IMR-90 (cell line): ENCODE measurements at places on chromosomes 12 and 14. TPM values are rescaled to one million over a fixed set of nuclear protein-coding genes. Genes with fewer than 3 reads are reported as not detected.

- DNase-seq, result no peak
Measured at GRCh38 chr14:21526672-21527317, 649 bp upstream of the SALL2 start.

DNA sequence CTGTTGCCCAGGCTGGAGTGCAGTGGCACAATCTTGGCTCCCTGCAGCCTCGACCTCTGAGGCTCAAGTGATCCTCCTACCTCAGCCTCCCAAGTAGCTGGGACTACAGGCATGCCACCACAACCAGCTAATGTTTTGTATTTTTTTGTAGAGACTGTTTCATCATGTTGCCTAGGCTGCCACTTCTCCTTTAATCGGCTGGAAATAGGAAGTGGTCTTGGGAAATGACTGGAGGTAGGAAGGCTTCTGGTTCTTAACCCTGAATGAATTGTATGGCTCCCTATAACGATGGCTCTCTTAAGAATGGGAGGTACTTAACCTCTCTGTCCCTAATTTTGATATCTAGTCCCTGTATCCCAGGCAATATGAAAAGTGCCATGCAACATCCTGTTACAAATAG is 113.9 kb upstream of the USP15 start:
- no peak for DNase-seq

- no peak for DNase-seq
Measured at GRCh38 chr12:51871126-51871525, 16.8 kb upstream of the ANKRD33 start.

GRCh38 chr14:22513066-22513812 is 75.8 kb downstream of the DAD1 start:
- no peak for DNase-seq

DNA sequence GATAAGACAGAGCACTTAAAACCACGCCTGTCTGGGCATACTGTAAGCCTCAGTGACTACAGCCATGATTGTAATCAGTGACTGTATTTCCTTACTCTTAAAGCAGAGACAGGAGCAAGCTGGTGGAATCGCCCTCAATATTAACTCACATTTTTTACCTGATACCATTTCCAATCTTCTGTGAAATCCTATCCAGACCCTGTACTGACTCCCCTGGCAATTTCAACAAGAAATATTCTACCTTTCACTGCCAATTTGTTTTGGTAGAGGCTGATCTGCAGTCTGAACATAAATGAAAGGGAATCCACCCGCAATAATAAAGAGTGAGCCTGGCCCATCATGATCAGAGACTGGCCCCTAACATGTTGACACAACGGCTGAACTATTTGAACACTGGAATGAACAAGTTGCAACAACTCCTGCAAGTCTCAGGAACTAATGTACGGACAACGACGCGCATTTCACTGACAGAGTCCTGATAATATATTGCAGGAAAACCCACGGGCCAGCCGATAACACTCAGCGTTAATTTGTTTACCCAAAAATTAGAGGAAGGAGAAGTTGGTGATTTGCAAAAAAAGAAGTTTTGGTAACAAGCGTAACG is 195.5 kb upstream of the BTG1 start:
- DNase-seq, result no peak

DNA sequence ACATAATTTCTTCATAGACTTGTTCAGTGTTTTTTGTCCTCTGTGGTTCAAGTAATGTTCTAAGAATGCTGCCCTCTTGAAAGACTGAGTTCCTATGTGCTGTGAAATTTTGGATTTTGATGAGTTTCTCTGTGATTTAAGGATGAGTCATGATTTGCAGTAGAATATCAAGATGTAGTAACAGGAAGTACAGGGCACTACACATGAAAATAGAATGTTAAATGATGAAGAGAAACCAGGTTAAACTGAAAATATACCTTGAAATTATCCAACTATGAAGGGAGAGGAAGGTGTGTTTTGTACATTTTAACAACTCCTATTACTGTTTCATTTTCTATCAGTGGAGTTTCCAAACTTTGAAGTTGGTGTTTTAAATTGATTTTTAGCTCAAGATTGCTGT is 4.8 kb downstream of the ELK3 start:
- DNase-seq, result peak; percentile 96

Gene AEBP2
- 11.7 and 15.5 TPM in 2 replicates for polyA plus RNA-seq

GRCh38 chr14:77849711-77850110 is 49.8 kb downstream of the ADCK1 start:
- peak; percentile 50 for DNase-seq

Gene DTX1
- polyA plus RNA-seq, result not detected in 2 replicates

- DNase-seq, result peak; percentile 84
Measured at GRCh38 chr12:93689076-93689834, 12.1 kb downstream of the CRADD start.

DNA sequence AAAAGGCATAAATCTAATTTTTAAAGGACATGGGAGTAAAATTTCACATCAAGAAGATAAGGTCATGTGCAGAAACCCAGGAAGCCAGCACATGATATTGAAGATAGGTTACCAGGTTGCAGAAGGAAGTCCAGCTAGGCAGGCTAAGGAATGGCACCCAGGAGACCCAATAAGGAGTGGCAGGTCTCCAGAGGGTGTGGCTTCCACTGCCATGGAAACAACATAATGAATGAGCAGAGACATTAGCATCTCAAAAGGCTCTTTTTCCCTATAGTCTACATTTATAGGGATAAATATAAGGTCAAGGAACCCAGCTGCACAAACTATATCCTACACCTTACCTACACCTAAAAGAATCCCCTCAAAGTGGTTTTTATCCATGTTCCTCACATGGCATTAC is 275.9 kb downstream of the RPS29 start:
- DNase-seq, result no peak

DNA sequence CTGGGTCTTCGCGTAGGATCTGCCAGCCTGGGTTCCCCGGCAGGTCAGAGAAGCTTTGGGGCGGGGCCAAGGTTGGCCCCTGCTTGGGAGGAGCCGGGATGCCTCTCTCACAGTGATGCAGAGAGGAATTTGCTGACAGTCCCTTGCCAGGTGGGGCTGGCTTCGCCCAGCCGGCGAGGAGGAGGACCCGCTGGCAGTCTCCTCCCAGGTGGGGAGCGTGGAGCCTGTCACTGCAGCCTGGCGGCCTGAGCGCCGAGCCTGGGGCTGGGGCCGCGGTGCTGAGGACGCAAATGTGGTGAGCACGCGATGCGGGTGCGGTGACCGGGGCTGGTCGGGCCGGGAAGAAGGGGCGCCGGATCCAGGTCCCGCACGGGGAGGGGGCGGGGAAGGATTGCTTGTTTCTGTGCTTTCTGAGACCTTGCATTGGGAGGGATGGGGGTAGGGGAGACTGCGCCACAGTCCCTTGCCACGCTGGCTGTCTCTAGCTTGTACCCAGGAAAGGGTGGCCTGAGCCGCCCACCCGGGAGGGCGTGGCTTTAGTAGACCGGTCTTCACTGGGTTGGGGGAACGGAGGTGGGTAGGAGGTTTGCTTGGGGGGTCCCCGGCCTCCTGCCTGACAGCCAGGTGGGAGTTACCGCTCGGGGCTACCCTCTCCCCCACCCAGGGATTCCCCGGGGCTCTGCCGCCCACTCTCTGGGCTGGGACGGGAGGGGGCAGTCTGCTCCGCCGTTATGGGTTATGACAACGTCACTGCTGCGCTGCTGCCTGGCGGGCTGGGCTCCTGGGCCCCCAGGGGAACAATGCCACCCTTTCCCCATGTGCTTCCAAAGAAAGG is at the start of gene TMEM63C:
TMEM63C (plus strand) TSS at position 196 of the 835 bp plus-strand sequence. CDS start 37,016 bp downstream, outside the sequence.
- DNase-seq, result no peak

Gene TOMM20L
- not detected in 2 replicates for polyA plus RNA-seq

- no peak for DNase-seq
Measured at GRCh38 chr12:74111688-74112360, 425.8 kb upstream of the ATXN7L3B start.

GRCh38 chr12:113208041-113208934 is 13.0 kb upstream of the TPCN1 start:
- peak; percentile 79 for DNase-seq

- no peak for DNase-seq
Measured at GRCh38 chr12:53207042-53207441, at the start of gene ITGB7. ITGB7 (minus strand) TSS chr12:53207251; CDS start chr12:53200443, 6,808 bp downstream.

Gene PRKD1
- polyA plus RNA-seq, result 12.2 and 14.2 TPM in 2 replicates

DNA sequence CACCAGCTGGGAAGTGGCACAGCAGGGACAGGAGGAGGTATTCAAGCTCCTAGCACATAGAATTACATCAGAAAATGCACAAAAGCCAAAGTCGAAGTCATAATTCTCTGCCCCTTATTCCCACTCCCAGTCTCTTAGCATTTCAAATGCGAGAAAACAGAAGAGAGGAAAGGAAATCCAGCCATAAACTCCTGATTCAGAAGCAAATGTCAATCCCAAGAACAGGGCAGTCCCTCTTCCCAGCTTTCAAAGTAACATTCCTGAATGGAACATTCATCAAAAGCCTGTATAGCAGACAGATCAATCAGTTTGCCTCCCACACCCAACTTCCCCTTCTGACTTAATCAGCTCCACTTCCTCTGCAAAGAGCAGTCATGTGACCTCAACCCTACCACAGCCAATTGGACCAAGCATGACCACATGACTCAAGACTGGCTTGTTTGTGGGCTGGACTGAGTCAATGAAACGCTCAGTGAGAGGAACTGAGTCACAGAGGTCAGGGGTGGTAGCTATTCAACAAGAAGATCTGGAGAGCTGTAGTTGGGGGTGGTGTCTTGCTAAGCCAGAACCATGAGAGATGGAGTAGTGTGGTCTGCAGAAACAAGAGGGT is 41.4 kb upstream of the TUNAR start:
- DNase-seq, result peak; percentile 3

Gene LYZ
- not detected in 2 replicates for polyA plus RNA-seq

DNA sequence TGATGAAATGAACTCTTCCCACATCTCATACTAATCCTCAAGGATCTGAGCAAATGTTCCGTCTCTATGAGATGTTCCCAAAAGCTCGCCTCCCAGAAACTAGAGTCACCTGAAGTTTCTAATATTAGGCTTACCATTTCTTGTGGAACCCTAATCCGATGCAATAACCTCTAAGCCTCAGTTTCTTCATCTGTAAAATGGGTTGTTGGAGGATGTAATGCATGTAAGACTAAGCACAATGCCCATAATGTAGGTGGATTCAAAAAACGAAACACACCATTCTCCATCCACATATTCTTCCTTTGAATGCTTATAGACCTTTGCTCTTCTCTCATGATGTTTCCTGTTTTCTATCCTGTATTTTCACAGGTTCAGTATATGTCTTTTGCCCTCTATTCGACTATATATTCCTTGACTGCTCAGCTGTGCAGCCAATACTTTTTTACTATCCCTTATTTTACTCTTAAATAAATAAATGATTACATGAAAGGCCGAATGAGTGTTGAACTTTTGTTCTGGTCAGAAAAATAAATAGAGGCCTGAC is 307.3 kb upstream of the G2E3 start:
- DNase-seq, result no peak

GRCh38 chr14:96565811-96566210 is 63.6 kb downstream of the PAPOLA start:
- DNase-seq, result no peak

- DNase-seq, result peak; percentile 85
Measured at GRCh38 chr12:30794591-30795409, 40.0 kb upstream of the CAPRIN2 start.

Gene OR4N5
- not detected in 2 replicates for polyA plus RNA-seq

GRCh38 chr12:89662623-89663022 is 46.0 kb downstream of the ATP2B1 start:
- no peak for DNase-seq
